ENCODE measurements at places on chromosomes 4 and X.

GRCh38 chrX:110965409-110966090 is 130.4 kb upstream of the PAK3 start:
- DNase-seq, result no peak

DNA sequence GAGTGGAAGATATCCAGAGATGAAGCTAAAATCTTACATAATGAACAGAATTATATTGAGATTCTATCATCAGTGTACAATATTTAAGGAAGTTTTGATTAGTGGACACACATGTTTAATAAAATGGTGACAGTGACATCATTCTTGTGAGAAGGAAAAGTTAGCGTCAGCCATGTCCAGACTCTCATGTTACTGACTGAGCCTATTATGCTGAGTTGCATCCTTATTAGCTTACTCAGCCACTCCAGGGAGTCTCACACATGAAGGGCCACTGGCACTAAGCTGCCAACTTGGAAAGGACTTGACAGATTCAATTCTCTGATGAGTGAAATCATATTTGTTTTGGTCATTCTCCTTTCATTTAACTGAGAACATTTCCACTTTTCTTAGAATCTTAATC is 170.6 kb downstream of the BANK1 start:
- DNase-seq, result no peak

DNA sequence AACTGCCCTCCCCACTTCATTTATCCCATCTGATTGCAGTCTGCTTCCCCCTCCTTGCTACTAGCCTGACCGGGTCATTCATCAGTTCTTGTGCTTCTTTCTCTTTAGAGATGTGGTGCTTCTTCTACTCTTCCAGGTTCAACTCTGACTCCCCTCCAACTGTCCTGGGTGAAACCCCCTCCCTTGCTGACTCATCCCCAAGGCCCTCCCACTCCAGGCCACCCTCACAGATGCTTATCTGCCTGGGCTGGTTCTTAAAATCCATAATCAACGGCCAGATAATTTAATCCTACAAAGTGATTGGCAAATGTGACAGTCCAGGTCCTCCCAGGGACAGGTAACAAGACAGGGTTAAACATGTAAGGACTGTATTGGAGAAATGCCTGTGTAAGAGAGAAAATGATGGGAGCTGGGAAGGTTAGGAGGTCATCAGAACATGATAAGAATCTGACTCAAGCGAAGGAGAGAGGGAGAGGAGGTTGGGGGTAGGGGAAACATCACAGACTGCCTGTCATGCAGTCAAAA is 182.8 kb upstream of the C1QTNF7 start:
- DNase-seq, result no peak

DNA sequence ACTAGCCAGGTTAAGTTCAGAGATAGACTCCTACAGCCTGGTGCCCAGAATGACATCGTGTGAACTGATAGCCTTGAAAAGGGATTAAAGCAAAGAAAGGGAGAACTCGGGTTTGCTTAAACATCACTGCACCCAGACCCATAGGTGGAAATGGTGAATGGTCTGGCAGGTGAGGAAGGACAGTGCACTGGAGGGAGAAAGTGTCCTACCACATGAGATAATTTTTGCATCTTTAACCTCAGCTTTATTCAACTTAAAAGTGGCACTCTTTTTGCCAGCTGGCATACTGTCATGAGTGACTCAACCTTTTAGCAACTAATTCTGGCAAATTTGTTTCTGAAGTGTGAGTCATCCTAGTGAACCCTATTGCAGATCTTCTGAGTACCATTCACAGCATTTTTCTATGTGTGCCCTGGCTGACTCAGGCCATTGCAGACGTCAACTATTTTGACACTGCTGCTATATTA is 53.0 kb upstream of the DAPP1 start:
- DNase-seq, result peak; percentile 45

DNA sequence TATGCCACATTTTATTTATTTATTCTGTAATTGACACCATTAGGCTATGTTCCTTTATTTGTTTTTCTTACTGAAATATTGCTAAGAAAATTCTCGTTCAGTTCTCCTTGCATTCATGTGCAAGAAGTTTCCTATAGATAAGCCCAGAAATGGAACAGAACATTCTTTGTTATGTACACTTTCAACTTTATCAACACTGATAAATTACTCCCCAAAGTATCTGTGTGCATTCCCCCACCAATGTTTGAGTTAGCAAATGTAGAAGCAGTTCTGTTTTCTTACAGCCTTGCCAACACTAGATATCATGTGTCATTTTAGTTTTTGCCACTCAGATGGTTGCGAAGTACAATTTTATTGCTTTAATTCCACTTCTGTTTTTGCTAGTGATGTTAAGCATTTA is 166.4 kb upstream of the NPY2R start:
- no peak for DNase-seq

DNA sequence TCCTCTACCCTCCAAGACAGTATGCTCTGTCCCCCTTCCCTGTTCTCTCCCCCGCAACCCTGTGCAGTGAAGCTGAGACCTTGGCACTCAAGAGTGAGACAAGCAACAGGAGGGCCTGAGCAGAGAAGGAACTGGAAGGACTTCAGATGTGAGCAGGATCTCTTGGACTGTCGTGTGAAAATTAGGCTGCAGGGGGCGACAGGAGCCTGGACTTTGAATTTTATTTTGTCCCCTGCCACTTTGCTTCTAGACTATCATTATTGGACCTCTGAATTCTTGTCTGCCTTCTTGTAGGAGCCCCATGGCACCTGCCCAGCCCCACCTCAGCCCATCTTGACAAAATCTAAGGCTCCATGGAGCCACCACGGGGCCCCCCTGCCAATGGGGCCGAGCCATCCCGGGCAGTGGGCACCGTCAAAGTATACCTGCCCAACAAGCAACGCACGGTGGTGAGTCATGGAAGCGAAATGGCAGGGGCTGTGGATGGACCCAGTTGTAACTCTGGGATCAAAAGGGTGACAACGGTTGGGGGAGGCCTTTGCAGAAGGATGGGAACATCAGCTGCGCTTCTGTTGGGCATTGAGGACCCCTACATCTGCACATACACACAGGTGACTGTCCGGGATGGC is 1.7 kb downstream of the ARAF start:
- no peak for DNase-seq

DNA sequence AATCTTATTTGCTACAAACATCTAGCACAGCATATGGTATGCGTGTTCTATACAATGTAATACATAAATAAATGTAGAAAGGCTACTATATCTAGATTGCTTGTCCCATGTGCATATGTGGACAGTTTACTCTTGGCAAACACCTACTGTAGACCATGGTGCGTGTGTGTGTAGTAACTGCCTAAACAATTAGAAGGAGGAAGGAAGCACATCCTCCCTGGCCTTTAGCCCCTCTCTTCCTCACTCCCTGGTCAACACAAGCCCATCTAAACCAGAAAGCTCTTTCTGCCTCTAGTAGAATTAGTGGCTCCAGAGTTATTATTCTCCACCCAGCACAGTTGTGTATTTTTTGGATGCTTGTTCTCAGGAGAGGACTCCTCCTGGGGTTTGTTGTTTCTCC is 73.9 kb downstream of the KDR start:
- no peak for DNase-seq

- no peak for DNase-seq
Observed at GRCh38 chr4:87855559-87855958, 22.8 kb downstream of the MEPE start.

GRCh38 chr4:141240671-141241070 is 20.0 kb downstream of the ZNF330 start:
- DNase-seq, result no peak

GRCh38 chrX:150465881-150466775 is 102.3 kb upstream of the MTM1 start:
- DNase-seq, result no peak

GRCh38 chrX:97211070-97211469 is 327.4 kb downstream of the RPA4 start:
- DNase-seq, result no peak

DNA sequence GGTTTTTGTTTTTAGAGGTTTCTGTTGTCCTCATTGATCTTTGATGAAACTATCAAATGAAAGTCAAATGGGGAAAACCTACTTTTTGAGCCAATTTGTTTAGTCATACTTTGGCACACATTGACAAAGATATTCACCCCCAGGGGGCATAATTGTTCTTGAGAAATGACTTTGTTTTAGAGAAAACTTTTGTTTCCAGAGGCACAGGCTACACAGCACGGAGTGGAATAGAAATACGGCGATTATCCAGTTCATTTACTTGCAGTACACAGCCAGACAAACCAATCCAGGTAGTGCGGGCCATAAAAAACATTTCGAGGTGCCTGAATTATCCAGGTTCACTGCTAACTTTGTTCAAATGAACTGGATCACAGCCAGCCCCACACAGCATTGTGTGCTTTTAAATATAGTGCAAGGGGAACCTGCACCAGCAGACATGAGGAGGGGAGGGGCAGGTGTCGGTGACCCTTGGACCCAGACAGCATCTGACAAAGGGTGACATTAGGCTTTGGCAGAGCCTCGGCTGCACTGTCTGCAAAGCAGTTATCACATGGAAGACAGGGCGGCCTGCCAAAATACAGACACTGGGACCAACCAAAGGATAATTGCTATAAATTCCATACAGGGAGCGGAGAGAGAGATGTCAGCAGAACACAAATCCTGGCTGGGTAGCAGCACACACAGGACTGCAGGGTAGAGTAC is 179.6 kb upstream of the NOCT start:
- no peak for DNase-seq

DNA sequence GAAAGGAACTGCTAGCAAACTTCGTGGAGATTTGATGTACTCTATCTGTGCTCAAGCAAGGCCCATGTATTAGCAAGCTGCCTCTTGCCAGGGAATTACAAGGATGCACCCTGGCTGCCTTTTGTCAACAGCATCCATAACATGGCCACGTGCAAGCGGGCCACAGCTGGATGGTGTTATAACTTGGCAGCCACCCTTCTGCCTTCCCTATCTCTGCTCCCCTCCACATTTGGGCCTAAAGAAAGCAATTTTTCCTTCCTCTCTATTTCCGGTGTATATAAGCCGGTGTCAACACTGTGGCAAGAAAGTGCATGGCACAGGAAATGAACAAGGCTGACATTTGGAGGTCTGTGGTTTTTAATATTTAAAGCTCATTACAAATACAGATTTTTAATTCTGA is 94.8 kb downstream of the CLNK start:
- peak; percentile 69 for DNase-seq

GRCh38 chr4:23890369-23891063 is 669 bp upstream of the PPARGC1A start:
- no peak for DNase-seq

- no peak for DNase-seq
Observed at GRCh38 chrX:96386981-96387380, 297.7 kb upstream of the DIAPH2 start.

- DNase-seq, result no peak
Observed at GRCh38 chr4:168877511-168878491, 132.3 kb downstream of the CBR4 start.

DNA sequence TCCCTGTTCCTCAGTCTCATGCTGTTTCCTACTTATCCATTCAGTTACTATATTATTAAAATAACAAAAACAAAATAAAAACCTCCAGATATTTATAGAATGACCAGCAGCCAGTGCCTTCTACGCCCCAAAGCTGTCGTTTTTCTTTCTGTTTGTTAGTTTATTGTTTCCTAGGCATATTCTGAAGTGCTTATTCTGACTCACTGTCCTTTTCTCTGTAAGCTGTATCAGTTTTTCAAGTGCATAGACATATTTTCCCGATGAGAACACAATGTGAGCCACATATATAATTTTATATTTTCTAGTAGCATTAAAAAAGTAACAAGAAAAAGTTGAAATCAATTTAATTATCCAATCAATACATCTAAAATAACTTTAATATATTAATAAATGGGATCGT is 2158.6 kb upstream of the TENM3 start:
- no peak for DNase-seq

- peak; percentile 53 for DNase-seq
Observed at GRCh38 chr4:173214661-173215060, 46.0 kb downstream of the GALNT7 start.

- DNase-seq, result no peak
Observed at GRCh38 chr4:167842487-167842886, 249.8 kb upstream of the ANXA10 start.

- no peak for DNase-seq
Observed at GRCh38 chrX:79079477-79079876, 65.0 kb upstream of the GPR174 start.

DNA sequence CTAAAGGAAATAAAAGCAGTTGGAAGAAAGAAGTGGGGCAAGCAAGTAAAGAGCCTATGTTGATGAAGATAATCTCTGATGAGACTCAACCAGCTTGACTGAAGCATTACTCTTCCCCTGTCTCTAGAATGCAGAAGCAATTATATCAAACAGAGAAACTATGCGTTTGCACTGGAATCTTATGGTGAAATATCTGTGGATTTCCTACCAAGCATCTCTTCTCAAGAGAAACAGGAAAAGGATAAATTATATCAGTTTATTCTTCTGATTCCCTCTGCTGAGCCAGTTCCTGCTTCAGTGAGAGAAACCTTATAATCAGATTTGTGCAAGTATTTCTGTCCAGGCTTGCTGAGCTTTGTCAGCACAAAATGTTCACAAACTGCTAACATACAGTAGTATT is 316.7 kb upstream of the SLC7A11 start:
- DNase-seq, result no peak

GRCh38 chr4:17448689-17449088 is 63.2 kb downstream of the QDPR start:
- no peak for DNase-seq

DNA sequence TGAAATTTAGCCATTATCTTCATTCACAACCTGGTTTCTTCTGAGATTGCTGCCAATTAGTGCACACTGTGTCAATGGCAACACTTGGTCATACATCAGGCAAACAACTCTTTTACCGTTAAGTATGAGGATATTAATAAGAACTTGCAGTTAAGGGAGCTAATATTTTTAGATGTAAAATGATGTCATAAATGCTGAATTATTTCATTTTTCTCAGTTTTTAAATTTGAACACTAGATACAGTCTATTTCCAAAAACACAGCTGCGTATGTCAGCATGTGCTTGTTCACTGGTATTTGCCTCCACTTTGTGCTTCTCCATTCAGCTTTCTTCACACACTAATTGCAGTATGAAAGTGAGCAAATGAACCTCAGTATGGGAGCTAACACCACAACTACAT is 1.6 kb downstream of the KLHL13 start:
- DNase-seq, result no peak

DNA sequence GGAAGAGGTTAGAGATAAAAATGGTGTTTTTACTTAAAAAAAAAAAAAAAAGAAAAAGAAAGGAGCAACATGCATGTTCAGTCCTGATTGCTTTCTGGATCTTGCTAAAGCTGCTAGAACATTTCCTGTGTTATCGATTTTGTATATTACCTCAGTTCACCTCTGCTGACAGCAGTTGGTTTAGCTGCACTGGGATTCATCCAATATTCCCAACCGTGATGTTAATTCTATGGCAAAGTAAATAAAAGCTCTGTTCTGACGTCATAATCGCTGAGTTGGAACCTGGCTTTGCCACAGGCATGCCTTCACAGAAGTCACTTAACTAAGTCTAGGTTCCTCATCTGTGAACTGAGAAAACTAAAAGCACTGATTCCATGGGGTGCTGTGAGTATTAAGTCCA is 90.7 kb upstream of the SORBS2 start:
- no peak for DNase-seq

- no peak for DNase-seq
Observed at GRCh38 chr4:62482355-62482754, 1282.2 kb downstream of the ADGRL3 start.

All from HFF-Myc (cell line).